H4 (cell line): ENCODE measurements at places on chromosomes 7 and 10. TPM values are rescaled to one million over a fixed set of nuclear protein-coding genes. Genes with fewer than 3 reads are reported as not detected.

Gene GPER1
- 0.97 and 1.5 TPM in 2 replicates for total RNA-seq

Gene FXYD4
- total RNA-seq = not detected in 2 replicates

- DNase-seq = no peak
Observed at GRCh38 chr7:107090457-107090856, 46.0 kb downstream of the PRKAR2B start.

DNA sequence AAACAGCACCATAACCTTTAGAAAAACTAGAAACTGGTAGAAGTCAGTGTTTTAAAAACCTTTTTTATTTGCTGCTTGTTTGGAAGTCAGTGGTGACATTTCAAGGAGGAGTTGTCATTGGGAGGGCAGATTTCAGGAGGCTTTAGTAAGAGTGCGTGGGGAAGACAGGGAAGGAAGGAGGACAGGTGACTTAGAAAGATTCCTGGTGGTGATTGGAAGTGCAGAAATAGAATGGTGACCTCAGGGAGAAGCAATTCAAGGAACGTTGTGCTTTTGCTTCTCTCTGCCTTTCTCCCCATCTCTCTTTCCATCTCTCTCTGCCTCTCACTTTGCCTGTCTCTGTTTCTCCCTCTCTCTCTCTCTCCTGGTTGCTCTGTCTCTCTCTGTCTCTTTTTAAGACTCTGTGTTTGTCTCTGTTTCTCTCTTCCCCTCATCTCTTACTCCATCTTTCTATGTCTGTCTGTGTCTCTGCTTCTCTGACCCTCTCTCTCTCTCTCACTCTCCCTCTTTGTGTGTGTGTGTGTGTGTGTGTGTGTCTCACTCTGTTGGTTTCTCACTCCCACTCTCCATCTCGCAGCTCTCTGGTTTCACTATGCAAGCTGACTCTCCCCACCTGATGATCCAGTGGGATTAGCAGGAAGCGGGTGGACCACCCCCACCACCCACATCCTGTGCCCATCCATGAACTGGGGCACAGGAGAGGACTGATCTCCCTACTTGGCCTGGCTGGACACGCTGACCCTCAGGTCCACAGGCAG, 10.9 kb upstream of the PFKP start:
- DNase-seq = no peak

DNA sequence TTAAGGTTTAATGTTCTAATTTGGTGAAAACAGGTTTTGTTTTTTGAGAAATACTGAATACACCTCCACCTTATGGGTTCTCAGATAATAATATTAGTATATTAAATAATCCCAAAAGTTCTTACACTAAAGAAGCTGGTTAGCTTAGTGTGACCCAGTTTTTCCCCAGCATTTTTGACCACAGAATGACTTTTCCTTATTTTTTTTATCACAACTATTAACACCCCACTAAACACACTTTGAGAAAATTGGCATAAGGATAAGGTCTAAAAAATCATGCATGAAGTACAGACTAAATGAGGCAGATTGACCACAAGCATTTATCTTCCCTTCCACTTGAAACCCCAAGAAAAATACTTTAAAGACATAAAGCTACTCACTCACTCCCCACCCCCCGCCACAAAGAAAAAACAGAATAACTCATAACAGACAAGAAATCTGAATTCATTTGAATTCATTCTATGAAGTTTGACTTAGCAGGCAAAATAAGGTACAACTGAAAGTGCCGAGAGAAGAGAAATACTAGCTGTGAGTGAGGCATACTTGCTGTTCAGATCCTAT, 49.7 kb upstream of the WNT16 start:
- no peak for DNase-seq

- no peak for DNase-seq
Observed at GRCh38 chr7:146414937-146415336, 298.3 kb downstream of the CNTNAP2 start.
